LHCN-M2 (cell line): ENCODE measurements at places on chromosomes 12 and 14.

DNA sequence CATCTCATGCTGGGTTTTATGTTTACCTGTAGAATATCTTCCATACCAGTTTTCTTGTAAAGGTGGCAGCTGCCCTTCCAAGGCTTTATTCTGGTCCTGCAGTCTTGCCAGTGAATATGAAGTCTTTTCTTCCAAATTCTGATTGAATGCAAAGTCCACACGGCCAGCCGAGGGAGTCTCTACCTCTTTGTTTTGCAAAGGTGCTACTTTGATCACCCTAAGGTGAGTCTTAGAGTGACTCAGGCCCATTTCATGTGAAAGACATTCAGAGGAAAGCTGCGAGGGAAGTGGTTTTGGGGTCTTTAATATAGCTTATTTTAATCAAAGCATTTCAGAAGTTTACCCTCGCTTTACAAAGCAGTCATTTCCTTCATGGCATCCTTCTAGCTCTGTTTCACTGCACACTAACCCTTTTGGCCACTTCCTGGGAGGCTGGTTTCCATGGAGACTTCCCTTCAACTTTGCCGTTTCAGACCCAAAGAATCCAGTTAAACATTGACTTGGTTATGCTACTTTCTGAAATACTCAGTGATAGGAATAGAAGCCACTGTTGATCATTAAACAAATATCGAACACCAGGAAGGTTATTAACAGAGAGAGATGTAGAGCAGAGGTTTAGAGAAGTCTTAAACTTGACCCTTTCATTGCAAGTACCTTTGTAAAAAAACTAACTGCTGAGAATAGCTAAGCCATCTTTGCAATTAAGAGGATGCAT is at the start of gene CCDC198:
Gene CCDC198, minus strand, starts transcription at position 391 of the 715 bp plus-strand sequence. Its CDS starts 142 bp downstream, at position 249.
- no peak for DNase-seq

DNA sequence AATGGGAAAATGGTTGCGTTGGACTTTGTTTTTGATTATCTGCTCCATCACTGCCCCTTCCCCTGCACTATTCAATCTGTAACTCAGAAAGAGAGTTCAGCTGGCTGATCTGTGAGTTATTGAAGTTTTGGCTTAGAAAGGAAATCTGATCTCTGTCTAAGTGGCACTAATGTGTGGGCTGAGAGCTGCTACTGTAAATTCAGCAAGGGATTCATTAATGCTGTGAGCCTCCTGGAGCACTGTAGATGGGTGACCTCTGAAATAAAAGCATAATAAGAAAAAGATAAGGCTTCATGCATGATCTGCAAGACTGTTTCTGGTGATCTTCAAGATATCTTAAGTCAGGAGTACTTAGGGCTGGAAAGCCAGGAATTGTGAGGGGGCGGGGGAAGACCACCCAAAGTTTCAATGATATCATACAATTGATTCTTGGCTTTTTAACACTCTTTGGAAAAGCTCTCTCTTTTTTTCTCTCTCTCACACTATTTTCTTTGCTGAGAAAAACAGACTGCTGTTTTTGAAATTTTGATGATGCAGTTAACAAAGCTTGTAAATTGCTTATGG is 101.1 kb downstream of the C12orf75 start:
- no peak for DNase-seq

DNA sequence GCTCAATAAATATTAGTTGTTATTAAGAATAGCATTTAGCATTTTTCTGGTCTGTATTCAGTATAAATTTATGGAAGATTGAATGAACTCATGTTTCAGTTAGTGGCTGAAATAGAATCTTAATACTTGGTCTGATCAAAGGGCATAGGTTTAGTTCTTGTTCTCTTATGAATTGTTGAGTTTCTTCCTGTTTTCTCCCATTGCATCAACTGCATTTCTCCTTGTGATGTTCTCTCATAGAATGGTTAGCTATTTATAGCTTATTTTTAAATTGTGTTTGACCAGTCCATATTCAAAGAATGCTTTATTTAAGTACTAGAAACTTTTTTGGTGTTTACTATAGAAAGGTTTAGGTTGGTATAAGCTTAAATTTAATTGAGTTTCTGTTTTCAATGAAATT is 29.8 kb downstream of the APAF1 start:
- DNase-seq = no peak

- DNase-seq = no peak
Observed at GRCh38 chr12:114623737-114624136, 60.2 kb downstream of the TBX3 start.

- no peak for DNase-seq
Observed at GRCh38 chr14:41457393-41457792, 149.3 kb upstream of the LRFN5 start.

DNA sequence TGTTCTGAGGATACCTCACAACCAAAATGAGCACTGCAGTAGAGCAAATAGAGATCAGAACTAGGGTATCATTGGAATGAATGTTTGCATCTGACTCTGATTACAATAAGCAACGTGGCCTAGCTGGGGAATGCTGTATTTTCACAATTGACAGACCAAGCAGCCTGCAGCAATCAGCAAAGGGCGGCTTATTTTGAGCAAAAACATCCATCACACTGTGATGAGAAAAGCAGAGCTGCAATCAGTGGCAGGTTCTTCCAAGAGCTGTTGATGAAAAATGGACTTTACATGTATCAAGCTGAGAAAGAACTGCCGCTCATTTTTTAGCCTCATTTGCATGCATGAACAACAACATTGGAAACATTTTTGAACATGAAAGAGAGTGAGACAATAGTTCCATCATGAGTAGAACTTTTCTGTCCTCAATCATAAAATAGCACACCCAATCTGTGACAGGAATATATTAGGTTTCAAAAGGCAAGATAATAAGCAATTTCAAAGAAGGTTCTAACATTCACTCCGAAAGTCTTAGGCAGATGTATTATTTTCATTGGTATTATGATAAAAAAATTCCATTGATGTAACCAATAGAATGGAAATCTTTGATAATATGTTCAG is 249.7 kb upstream of the FBXO33 start:
- DNase-seq = no peak

DNA sequence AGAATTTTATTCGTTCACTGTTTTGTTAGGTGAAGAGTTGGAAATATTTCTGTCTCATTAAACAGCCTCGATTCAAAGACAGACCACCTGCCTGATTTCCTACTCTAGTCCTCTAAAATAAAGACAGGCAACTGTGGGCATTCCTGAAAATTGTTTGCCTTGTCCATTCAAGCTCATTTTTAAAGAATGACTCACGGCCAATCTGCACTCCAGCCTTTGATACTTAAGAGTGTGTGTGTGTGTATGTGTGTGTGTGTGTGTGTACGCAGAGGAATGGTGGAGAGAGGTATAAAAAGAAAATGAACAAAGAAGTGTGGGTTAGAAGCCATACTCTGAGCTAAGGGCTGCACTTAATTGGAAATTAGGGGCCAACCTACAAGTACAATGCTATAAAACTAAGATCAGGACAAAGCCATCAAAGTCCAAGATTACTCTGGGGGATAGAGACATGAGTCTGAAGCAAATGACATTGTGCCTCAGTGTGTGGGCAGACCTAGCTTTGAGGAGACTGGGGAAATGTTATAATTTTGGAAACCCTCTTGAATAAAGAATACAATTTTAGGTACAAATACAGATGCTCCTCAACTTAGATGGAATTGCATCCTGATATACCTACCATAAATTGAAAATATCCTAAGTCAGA is 45.6 kb upstream of the SOCS2 start:
- DNase-seq = peak; percentile 93

DNA sequence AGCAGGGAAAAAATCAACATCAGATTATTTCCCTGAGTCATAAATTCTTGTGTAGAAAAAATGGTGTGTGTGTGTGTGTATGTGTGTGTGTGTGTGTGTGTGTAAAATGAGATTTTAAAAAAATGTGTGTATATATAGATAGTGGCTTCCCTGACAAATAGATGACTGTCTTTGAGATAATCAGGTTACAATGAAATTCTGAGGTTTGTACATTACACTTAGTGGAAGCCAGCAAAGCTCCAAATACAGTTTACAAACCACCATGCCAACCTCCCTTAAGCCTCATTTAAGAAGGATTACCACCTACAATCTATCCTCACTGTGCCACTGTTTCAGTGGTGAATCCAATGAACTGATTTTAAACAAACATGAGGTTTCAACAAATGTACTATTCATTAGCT is 93.8 kb downstream of the MED13L start:
- DNase-seq = peak; percentile 28

DNA sequence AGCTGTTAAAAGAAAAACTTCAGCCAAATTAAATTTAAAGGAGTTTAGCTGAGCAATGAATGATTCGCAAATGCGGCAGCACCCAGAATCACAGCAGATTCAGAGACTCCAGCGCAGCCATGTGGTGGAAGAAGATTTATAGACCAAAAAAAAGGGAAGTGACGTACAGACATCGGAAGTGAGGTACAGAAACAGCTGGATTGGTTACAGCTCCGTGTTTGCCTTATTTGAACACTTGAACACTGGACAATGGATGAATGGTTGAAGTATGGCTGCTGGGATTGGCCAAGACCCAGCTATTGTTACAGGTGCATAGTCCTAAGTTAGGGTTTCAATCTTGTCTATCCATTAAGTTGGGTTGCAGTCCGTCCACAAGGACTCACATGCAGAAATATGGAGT is 42.6 kb downstream of the GALNT8 start:
- DNase-seq = no peak

DNA sequence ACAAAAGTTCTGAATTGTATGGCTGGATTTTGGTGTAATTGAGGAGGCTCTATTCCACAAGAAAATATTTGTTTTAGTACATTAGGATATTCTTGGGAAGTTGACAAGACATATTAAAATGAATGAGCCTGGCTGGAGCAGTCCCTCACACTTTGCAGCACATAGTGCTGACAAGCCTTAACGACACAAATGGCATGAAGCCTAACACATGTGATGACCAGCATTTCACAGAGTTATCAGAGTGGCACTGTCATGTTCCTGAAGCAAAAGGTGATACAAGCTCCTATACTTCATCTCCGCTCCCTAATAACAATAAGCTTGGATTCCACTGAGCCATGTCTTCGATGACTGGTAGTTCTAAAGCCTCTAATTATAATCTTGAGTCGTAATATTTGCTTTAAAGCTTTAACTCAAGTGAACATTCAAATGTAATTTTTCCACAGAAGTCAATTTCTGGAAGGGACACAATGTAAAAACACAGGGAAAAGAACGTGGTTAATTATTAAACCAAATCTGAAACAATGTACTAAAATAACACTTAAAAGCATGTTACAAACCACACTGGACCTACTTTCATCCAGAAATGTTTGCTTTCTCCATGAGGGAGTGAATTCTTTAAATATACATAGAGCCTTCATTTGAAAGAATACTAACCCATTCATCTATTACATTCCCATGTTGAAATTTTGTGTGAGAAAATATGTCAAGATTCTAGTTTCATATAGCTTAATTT is 49.6 kb downstream of the GRIP1 start:
- DNase-seq = no peak

DNA sequence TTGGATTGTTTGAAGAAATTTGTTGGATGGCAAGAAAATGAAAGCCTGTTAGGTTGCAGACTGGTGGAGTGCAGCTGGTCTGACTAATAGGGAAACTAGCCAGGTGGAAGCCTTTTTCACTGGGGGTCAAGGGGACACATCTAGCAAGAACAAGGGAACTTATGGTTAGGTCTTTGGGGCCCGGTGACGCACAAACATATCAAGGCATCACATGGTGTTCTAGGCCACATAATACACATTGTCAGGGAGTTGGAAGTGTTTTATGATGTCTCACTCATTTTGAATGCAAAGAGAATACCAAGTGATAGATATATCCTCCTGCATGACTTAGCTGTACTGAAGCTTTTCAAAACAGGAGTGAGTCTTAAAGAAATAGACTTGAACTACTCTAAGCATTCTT is 351.2 kb downstream of the KCNH5 start:
- DNase-seq = peak; percentile 17

GRCh38 chr14:38567703-38568102 is 311.8 kb upstream of the CLEC14A start:
- no peak for DNase-seq

- DNase-seq = no peak
Observed at GRCh38 chr14:58258156-58258555, 13.5 kb downstream of the PSMA3 start.

GRCh38 chr12:126114441-126114840 is 1049.2 kb downstream of the AACS start:
- DNase-seq = no peak

- DNase-seq = no peak
Observed at GRCh38 chr12:47321436-47321835, 241.7 kb upstream of the AMIGO2 start.

- peak; percentile 79 for DNase-seq
Observed at GRCh38 chr12:109518820-109519665, 41.6 kb downstream of the UBE3B start.

DNA sequence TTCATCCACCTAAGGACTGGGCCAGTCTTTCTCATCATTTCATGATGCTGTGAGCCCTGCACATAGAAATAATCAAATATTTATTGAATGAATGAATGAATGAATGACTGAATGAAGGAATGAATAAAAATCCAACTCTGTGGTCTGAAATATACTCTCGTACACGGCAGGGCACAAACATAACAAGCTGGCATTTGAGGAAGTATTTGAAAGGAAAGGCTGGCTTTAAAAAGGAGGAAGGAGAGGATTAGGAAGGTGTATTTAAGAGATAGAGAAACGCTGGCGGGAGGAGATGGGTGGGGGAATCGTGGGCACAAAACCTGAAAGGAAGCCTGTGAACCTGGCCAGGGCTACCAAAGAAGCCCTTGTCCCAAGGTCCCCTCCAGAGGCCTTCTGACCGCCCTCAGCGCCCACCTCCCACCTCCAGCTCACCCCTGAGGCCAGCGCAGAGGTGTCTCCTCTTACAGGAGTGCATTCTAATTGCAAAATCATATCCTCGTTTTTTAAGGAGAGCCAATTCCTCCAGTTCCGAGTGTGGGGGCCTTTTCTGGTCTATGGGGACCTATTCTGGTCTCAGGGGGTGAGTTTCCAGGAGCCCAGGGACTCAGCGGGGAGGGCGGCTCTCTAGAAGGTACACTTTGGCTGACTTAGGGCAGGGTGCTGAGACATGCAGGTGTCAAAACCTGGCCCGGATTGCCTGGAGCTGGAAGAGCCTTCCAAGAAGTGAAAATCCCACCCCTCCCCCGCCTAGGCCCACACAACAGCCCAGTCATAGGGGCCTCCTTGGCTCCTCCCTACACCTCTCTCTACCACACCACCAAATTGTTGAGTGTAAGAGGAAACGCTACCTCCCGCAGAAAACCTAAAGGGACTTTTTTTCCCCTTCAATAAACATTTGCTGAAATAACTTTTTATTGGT is 8.7 kb upstream of the JDP2 start:
- no peak for DNase-seq

DNA sequence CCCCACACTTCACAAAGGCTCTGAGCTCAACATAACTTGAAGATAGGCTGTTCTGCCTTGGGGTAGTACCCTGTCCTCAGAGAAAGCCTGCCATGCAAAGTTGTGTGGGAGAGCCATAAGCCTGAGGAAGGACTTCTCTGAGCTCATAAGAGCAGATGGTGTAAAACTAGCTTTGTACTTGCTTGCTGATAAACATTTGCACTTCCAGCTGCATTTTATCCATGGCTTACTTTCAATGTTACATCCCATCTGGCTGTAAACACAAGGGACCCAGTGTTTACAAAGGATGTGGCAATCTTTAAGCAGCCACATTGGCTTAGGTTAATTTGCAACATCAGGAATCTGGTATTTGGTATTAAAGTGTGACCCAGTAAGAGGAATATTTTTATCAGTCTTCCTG is 258.1 kb downstream of the IPO8 start:
- DNase-seq = peak; percentile 43
